AG09319 (cell line): ENCODE measurements at places on chromosomes 1 and 21.

GRCh38 chr1:68010090-68010489 is 40.3 kb downstream of the DIRAS3 start:
- no peak for DNase-seq

DNA sequence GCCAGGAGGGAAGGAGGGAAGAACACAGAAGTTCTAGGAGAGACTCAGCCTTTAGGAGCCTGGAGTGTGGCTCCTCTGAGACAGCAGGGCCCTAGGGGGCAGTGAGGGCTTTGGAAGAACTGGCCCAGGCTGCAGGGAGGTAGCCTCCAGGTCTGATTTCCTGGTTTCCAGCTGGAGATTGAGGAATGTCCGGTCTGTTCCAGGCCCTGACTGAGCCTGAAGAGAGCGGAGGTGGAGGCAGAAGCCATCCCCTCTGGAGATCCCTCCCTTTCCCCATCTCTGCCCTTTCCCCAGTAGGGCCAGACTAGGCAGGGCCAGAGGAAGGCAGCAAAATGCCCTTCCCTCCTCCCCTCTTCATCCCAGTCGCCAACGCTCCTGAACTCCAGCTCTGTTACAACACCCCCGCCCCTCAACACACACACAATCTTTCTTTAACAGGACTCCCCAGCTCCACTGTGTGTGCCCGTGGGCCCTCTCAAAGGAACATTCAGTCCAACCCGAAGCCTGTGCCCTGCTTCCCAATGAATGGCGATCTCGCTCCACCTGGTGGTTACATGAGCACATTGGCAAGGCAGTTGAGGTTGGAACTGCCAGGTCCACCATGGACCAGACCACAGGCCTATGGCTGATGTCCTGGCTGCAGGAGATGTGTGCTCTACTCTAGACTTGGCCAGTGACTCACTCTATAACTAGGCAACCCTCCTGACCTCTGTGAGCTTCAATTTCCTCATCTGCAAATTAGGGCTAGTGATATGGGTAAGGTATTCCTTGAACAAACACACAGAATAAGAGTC is 32.0 kb downstream of the MAP7D1 start:
- DNase-seq, result peak; percentile 77

- DNase-seq, result no peak
These were observed 13.0 kb upstream of the ZNF692 start for GRCh38 chr1:248871837-248872401.

DNA sequence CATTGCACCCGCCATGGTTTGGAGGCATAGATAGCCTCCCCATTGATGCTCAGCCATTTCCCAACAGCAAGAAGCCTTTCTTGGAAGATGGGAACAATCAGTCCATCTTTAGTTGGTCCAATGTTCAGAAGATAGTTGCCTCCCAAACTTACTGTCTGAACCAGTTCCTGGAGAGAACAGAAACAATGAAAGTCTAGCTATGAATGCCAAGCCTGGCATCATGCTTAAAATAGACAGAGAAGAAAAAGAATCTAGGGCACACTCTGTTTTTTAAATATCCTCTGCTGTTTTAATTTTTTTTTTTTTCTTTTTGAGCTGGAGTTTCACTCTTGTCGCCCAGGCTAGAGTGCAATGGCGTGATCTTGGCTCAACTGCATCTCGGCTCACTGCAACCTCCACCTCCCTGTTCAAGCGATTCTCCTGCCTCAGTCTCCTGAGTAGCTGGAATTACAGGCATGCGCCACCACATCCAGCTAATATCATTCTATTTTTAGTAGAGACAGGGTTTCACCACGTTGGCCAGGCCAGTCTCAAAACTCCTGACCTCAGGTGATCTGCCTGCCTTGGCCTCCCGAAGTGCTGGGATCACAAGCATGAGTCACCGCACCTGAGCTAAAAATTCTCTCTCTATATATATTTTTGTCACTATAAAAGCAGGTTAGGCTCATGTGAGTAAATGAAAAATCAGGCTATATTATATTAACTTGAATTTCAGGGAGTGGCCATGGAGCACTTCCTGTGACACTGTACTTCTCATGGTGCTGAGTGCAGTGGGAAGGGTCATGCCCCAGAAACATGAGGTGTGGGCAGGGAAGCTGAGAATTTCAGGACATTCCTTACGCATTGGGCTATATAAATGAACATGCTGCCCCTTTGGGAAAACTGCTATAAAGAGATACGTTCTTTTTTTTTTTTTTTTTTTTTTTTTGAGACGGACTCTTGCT is 19.1 kb downstream of the FUCA1 start:
- DNase-seq, result no peak

- peak; percentile 27 for DNase-seq
These were observed 40.9 kb downstream of the CLIC4 start for GRCh38 chr1:24786191-24786590.

- no peak for DNase-seq
These were observed 8.9 kb upstream of the GOLT1A start for GRCh38 chr1:204222764-204223055.

DNA sequence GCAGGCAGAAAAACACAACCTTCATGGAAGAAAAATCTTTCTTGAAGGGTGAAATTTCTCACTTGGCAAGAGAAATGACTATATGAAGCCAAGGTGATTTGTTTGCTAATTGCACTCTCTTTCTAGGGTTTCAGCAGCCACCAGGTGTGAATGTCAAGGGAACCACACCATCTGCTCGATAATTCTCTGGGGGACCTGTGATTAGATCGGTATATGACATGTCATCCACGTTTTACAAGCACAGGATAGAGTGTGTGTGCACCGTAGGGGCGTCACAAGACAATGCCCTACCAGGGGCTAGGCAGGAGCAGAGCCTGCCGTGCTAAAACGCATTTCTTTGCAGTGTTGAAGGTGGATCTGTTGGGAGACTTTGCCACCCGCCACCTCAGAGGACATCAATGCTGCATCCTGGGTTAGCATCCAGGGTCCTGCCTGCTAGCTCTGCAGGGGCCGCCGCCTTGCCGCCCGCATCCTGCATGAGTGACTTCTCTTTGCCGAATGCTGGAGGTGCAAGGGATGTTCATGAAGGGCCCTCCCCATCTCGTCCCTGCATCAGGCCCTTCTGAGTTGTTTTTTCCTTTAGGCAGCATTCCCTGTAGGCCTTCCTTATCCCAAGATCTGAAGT is 37.8 kb upstream of the CCSAP start:
- no peak for DNase-seq

GRCh38 chr1:104029456-104029970 is 279.8 kb downstream of the AMY1C start:
- DNase-seq, result no peak

GRCh38 chr1:214164173-214164572 is 116.8 kb upstream of the SMYD2 start:
- no peak for DNase-seq

GRCh38 chr1:180228648-180229482 is 1.2 kb upstream of the LHX4 start:
- DNase-seq, result no peak

DNA sequence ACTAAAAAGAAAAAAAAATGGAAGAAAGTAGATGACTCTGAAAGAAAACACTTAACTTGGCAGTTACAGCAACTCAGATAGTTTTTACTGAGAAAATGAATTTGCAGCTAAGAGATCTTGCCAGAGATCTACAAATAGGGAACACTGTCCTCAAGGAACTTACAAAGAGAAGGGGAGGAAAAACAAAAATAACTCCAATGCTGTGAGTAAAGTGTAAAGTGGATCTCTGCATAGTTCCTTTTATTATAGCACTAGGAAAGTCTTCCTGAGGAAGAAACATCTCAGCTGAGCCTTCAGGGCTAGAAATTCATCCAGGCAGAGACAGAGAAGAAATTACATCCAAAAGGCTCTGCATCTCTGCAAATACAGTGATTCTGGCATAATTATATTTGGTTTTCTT is 3.9 kb downstream of the CD1B start:
- DNase-seq, result no peak

DNA sequence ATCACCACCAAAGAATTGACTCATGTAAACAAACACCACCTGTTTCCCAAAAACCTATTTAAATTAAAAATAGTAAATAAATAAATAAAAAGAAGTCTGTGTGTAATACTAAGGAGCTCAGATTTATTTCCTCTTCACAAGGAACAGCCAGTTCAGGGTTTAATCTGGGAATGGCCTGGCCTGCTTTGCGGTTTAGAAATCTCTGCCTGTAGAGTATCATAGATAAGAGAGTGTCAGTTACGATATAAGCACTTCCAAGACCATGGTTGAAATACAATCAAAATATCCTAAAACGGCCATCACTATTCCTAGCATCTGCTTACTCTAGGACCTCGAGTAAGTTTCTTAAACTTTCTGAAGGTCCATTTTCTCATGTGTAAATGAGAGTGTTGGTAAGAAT is 274.4 kb downstream of the PLPP3 start:
- DNase-seq, result no peak

DNA sequence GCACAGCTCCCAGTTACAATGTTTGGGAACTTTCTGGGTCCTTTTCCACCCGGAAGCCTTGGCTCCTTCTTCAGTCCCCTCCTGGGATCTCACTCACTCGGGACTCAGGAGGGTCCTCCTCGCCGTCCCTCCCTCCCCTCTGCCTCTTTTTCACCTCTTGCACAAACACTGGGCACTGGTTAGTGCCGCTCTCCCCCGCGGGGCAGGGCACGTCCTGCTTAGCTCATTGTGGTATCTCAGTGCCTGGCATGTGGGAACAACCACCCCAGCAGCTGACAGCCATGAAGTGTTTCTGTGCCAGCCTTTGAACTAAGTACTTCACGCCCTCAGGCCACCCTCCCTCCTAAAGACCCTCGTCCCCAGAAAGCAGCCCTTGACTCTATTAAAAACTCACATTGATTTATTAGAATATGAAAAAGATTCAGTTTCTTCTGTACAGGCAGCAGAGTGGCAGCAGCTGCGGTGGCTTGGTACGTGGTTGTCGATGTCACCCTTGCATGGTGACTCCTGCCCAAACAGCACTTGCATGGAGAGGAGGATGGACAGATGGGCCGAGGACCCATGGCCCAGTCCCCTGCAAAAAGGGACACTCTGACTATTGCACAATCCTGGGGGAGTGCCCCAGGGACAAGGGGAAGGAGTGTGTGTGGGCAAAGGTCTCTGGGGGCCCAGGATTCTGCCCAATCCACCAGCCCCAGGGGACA is 56.3 kb downstream of the SLC9A1 start:
- DNase-seq, result no peak
